ENCODE measurements at places on chromosomes 2 and 18.

DNA sequence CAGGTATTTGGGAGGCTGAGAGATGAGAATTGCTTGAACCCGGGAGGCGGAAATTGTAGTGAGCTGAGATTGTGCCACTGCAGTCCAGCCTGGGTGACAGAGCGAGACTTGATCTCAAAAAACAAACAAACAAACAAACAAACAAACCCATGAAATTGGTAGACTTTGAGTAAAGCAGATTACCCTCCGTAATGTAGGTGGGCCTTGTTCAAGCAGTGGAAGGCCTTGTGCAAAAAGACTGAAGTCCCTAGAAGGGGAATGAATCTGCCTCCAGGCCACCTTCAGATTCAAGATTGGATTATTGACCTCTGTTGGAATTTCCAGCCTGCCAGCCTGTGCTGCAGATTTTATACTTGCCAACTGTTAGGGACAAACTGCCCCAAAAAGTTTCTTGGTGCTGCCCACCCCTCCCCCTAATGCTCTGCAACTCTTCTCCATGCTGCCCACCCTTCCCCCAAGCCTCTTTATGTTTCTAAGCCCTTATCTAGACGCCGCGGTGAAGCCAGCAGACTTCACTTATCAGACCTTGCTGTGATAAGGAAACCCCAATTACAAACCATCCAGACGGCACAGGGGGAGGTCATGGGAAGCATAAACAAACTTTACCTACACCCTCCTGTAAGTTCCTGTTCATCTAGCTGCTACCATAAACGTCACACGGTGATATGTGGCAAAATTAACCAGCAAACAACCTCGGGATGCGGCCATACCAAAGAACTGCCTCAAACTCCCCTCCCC is 17.0 kb downstream of the CYP27A1 start:
- DNase-seq = no peak

DNA sequence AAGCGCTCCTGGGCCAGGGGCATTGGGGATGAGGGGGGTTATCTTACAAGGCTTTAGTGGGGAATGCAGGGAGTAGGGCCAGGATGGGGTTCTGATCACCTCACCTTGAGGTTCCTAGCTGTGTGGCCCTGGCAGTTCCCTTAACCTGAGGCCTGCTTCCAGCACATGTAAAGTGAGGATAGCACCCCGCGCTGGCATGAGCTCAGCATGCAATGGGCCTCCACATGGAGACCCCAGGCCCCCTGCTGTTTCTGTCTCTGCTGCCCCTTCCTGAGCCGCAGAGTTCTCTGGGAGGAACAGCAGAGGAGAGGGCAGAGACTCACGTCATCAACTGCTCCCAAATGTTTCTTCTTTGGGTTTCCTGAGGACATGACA is 8.6 kb upstream of the TEX51 start:
- DNase-seq = no peak

GRCh38 chr18:2914185-2914880 is 67.5 kb downstream of the EMILIN2 start:
- DNase-seq = no peak

GRCh38 chr18:56789004-56789888 is 138.1 kb downstream of the WDR7 start:
- DNase-seq = no peak

DNA sequence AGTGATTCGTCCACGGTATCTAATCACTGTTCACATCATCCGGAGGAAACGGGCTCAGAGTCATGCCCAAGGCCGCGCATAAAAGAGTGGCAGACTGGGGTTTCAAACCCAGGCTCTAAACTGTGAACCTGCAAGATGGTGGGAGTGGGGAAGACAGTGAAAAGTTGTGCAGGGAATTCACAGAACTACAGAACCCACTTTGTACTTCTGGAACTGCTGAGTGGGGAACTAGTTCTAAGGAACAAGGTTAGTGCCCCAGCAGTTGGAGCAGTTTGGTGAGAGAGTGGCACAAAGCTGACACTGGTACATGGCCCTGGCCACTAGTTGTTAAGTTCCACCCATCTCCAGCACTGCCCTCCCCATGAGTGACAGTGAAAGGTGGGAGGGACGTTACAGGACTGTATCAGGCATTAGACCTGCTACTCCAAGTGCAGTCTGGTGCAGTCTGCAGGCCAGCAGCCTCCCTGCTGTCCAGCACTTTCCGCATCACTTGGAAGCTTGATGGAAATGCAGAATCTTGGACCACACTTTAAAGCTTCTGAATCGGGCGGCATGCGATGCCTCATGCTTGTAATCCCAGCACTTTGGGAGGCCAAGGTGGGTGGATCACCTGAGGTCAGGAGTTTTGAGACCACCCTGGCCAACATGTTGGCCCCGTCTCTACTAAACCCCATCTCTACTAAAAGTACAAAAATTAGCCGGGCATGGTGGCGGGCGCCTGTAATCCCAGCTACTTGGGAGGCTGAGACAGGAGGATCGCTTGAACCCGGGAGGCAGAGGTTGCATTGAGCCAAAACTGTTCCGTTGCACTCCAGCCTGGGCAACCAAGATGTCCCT is 47.3 kb downstream of the C2orf42 start:
- peak; percentile 12 for DNase-seq

DNA sequence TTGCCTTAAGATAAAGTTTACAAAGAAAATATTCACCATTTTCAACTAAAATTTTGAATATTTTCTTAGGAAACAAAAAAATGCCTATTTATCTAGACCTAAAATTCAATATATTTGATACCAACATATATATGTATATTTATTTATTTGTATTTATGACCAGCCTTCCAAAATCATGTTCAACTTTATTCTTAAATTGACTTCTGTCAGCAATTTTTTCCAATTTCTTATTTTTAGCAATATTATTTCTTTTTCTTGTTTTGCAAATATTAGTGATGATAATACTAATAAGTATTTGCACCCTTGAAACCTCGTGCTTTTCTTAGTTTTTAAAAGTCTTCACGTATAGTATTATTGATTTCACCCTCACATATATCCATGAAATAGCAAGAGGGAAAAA is 68.2 kb upstream of the PHLPP1 start:
- DNase-seq = no peak

- DNase-seq = no peak
These were observed 104.4 kb upstream of the SLC39A10 start for GRCh38 chr2:195552581-195552980.

DNA sequence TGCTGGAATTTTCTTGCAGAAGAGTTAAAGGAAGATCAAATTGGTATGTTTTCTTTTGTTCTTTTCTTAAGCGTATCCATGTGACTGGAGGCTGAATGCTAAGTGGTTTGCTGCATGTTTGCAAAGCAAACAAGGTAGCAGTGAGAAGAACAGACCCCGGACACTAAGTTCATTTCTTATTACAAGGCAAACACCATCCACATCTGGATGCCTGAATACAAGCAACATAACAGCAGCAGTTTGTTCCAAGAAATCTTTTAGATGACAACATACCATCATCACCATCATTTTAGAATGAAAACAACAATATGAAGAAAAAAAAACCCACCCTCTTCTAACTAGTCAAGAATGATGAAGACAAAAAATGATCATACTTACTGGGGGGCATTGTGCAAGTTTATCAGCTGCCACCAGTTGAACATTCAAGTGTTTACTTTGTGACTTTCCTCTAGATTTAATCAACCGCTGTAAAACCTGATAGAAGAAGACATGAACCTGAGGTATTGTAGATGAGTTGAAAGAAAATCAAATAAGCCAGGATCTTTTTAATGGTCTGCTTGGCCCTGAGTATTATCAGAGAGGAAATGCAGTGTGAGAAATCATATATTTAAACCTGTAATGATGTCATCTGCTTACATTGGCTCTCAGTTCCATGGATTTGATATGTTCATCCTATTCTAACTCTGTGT is 25.0 kb upstream of the ARL5A start:
- DNase-seq = no peak

DNA sequence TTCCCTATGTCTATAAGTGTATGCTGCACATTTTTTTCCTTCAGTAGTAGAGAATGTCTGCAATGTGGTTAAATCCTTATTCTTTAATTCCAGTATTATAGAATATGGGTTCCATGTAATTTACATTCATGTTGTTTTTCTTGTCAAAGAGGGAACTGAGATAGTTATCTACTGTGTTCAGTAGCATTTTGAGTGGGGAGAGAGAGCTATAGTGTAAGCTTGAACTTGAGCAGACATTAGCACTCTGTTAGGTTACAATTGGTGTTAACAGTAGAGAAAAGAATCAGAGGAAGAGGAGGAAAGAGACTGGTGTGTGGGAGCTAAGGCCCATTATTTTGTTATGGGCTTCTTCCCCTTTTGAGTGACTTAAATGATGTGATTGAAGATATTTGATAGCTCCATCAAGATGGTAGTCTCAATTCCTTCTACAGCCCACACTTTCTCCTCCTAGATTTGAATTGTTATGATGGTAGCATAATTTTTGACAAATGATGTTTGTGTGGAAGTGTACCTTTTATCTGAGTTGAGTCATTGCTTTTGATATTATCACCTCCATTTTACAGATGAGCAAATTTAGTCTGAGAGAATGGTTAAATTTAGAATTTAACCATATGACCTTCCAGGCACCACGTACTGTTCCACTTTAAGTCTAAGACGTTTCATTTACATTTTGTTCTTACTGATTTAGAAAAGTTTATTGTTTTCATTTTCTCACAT is 71.3 kb downstream of the FMNL2 start:
- DNase-seq = no peak

DNA sequence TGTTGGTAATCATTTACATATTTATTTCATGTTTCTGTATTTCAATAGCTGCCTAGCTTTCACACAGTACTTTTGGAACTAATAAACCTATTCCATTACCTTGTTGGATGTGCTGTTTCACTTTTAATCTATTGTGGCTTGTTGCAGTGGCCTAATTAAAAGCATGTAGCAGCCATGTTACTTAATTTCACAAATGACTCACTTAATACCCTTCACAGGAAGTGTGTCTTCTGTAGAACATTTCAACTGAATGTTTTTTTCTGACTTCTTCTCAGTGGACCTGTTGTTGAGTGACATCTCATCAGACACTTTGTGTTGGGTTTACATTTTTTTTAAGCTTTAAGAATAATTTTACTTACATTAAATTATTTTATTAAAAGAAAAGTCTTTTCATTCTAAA is 260.5 kb upstream of the THUMPD2 start:
- no peak for DNase-seq

- no peak for DNase-seq
These were observed 53.1 kb upstream of the HS6ST1 start for GRCh38 chr2:128371648-128372345.

- no peak for DNase-seq
These were observed 15.6 kb upstream of the INO80C start for GRCh38 chr18:35513181-35513936.

DNA sequence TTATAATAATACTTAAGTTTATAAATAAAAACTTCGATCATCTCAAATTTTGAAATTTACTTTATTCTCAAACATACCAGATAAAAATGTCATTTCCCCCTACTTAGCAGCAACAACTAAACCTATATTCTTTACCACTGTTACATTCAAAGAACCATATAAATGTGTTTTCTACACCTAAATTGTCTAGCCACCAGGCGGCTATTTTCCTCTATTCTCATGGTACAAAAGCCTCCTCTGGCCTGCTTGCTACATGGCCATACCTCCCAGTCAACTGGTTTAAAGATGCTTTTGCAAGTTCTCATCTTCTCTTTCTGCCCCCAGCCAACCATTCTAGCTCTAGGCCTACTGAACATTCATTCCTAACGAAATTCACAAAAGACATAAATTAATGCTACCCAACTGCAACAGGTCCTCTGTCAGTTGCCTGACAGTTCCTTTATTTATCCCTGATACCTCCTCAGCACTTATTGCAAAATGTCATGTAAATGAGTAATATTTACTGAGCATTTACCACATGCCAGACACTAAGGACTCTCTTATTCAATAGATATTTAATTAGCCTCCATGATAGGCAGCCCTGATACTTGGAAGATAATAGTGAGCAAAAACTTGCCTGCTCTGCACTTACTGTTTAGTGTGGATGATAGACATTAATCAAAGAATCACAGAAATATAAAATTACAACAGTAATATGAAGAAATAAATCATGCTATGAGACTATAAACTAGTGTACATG is 5.0 kb downstream of the C1D start:
- no peak for DNase-seq

DNA sequence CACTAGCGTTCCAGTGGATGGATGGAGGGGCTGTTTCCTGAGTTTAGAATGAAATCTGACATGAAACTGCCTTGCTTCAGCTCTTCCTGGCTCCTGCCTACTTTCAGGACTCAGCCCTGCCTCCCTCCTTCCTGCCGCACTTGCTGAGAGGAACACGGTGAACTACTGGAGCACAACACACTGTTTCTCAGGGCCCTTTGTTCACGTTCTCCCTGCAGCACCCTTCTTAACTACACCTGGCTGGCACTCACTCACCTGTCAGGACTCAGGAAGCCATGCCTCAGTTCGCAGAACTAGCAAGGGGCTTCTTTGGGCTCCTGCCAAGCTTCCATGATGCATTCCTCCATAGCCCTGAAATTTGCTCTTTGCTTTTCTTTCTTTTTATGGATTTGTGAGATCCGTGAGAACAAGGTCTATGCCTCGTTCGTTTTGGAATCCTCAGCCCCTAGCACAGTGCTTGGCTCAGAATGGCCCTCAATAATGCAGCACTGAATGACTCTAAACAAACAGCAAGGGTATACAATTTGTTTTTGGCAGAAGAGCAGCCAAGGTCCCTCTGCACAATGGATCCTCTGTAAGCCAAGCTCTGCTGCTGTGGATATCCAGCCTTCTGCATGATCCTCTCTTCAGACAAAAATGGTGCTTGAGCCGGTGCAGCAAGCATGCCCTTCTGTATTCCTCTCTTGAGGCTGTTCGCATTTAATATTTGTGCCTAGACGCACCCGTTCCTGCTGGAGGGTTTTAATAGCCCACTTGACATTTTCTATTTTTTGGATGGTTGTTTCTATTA is 357.0 kb downstream of the TSN start:
- no peak for DNase-seq

- no peak for DNase-seq
These were observed 22.3 kb upstream of the ITM2C start for GRCh38 chr2:230842473-230842872.

DNA sequence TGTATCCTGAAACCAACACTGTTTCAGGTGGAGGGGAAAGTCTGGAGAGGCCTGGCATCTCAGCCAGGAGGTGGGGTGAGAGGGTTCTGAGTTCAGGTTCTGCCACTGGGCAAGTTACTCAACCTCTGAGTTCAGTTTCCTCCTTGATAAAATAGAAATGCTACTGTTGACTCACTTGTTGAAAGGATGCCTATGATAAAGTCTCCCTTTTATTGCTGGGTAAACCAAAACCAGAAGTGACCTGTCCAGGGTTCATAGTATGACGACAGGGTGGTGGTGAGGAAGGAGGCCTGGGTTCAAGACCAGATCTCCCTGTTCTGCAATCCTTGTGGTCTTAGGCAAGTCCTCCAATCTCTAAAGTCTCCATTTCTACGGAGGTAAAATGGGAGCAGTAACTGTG is 232.7 kb downstream of the PRKCE start:
- DNase-seq = no peak

- no peak for DNase-seq
These were observed 137.1 kb upstream of the NDUFV2 start for GRCh38 chr18:8965398-8965797.

All from NCI-H1417 treated with DMSO at 0.1 percent for 48 hours (cell line).